ENCODE measurements at places on chromosomes 7 and 10.

DNA sequence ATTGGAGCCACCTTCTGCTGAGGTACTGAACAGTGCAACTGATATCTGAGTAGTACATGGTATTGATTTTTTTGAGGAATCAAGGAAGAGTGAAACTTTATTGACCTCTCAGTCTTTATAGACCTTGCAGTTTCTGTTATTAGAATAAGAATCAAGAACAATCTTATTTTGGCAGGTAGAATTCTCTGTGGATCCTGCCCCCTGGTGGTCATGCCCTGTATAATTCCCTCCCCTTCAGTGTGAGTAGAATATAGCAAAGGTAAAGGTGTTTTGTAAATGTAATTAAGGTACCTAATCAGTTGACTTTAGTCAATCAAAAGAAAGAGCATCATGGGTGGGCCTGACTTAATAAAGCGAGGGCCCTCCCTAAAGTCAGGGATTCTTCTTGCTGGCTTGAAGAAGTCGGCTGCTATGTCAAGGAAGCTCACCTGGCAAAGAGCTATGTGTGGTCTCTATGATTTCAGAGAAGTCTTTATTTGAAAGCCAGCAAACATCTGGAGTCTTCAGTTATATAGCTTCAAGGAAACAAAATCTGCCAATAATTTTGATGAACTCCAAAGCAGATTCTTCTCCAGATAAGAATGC lies 142.8 kb downstream of the LSM5 start:
- DNase-seq, result peak; percentile 60

- DNase-seq, result no peak
Observed at GRCh38 chr7:28528899-28529298, 116.6 kb downstream of the CREB5 start.

GRCh38 chr7:38873433-38873832 lies 35.6 kb downstream of the VPS41 start:
- DNase-seq, result no peak

DNA sequence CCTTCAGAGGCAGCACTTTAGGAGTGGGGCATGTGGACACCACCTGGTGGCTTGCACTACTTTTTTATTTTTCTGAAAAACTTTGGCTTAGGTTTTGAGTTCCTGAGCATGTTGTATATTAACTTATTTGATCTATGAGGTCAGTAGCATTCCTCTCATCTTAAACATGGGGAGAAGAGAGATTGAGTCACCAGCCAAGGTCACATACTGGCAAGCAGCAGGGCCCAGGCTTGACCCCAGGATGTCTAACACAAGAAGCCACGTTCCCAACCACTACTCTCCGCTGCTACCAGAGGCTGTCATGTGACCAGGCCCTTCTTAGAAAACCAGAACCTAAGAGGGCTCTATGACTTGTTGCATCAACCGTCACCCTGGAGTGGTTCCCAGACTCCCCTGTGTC lies 210.3 kb upstream of the GPR26 start:
- no peak for DNase-seq

- no peak for DNase-seq
Observed at GRCh38 chr7:103921692-103922091, 67.8 kb downstream of the RELN start.

GRCh38 chr10:43287056-43288007 lies 20.5 kb upstream of the RASGEF1A start:
- DNase-seq, result peak; percentile 67

All from hematopoietic multipotent progenitor cell treated with erythropoietin and hydrocortisone succinate and interleukin-3 and kit ligand, for 4 days (in vitro differentiated cells).